ENCODE measurements at places on chromosomes 7 and 10. TPM values are rescaled to one million over a fixed set of nuclear protein-coding genes. Genes with fewer than 3 reads are reported as not detected.

The SRI gene
- total RNA-seq: 119 TPM

The OR2A7 gene
- total RNA-seq: 0.86 TPM

The KCP gene
- total RNA-seq: 1.0 TPM

The H2BK1 gene
- not detected for total RNA-seq

The IGFBP3 gene
- not detected for total RNA-seq

The HIF1AN gene
- total RNA-seq: 7.4 TPM

The CALHM1 gene
- total RNA-seq: not detected

The TAS2R39 gene
- total RNA-seq: not detected

The INTS15 gene
- total RNA-seq: 29.5 TPM

The SPDYE3 gene
- not detected for total RNA-seq

The ZNF273 gene
- total RNA-seq: 3.2 TPM

The SCIN gene
- total RNA-seq: 1.5 TPM

The CYP26C1 gene
- total RNA-seq: 0.18 TPM

The BMPER gene
- not detected for total RNA-seq

The TACC2 gene
- 25.0 TPM for total RNA-seq

The VIM gene
- 0.08 TPM for total RNA-seq

The CYP2E1 gene
- not detected for total RNA-seq

The AQP1 gene
- total RNA-seq: 9.8 TPM

The CHN2 gene
- total RNA-seq: 4.3 TPM

The ASB15 gene
- not detected for total RNA-seq

The TLL2 gene
- not detected for total RNA-seq

The VCL gene
- 41.9 TPM for total RNA-seq

The NODAL gene
- total RNA-seq: not detected

The FKBP6 gene
- not detected for total RNA-seq

The TAS2R5 gene
- total RNA-seq: 0.10 TPM

The KCNIP2 gene
- 1.2 TPM for total RNA-seq

The LBX1 gene
- not detected for total RNA-seq

The MYH16 gene
- not detected for total RNA-seq

The ABCB1 gene
- total RNA-seq: 0.31 TPM

The GRM3 gene
- not detected for total RNA-seq

The ZNF33B gene
- total RNA-seq: 5.8 TPM

Measured in HT-29 (cell line).